CD4-positive, alpha-beta T cell (primary cell): ENCODE measurements at places on chromosomes 16 and 17. TPM values are rescaled to one million over a fixed set of nuclear protein-coding genes. Genes with fewer than 3 reads are reported as not detected.

HAS3 gene
- total RNA-seq: 3.4 TPM

DNA sequence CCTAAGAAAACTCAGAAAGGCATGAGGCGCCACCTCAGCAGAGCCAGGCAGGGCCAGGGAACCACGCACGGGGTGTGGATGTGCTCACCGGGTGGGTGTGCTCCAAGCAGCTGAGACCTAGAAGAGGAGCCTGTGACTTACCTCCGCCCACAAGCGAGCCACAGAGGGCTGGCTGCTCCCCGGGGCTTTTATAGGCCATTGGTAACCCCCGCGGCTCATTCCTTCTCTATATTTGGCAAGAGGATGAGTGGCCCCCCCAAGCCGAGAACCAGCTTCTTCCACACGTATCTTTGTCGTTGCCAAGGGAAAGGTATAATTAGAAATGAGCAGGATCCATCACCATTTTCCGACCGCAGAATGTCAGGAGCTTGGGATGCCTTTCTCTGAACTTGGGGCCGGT, at the start of gene MYH3:
MYH3 (minus strand) TSS at position 162 of the 400 bp plus-strand sequence. CDS start 2,245 bp downstream, outside the sequence.
- no peak for DNase-seq

GRCh38 chr17:8056976-8057625, 18.2 kb downstream of the ALOX15B start:
- no peak for DNase-seq

NAE1 gene
- total RNA-seq: 91.2 TPM

SKAP1 gene
- 92.0 TPM for total RNA-seq

DNA sequence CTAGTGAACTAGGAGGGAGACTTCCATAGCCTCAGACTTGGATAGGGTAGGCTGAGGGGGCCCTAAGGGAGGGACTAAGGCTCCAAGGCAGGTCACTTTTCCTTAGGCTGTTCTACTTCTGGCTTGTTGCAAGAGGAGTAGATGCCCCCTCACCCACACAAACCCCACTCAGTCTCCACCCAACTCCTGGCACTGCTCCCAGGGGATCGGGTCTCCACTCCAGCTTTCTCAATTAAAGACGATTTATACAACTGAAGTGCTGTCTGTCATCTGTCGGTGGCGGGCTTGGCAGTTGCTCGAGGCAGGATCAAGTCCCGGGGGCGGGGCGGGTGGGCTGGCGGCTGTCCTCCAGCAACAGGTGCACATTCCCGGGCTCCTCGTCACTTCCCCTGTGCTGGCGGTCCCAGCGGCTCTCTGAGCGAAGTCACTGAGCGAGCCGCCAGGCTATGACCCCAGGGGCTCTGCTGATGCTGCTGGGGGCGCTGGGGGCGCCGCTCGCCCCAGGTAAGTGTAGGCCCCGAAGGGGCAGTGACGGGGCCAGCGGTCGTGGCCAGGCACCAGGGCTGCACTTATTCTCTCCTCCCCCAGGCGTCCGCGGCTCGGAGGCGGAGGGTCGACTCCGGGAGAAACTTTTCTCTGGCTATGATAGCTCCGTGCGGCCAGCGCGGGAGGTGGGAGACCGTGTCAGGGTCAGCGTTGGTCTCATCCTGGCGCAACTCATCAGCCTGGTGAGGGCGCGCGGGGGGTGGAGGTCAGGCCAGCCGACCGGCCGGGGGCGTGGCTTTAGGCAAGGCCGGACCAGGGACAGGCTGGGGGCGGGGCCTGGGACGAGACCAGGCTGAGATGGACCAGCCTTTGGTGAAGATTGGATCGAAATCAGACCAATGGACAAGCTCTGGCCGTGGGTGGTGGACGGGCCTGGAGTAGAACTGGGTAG, at the start of gene CHRNB1:
CHRNB1 (plus strand) TSS at position 380 of the 937 bp plus-strand sequence; CDS start at position 447, 67 bp downstream.
- DNase-seq: no peak

DNA sequence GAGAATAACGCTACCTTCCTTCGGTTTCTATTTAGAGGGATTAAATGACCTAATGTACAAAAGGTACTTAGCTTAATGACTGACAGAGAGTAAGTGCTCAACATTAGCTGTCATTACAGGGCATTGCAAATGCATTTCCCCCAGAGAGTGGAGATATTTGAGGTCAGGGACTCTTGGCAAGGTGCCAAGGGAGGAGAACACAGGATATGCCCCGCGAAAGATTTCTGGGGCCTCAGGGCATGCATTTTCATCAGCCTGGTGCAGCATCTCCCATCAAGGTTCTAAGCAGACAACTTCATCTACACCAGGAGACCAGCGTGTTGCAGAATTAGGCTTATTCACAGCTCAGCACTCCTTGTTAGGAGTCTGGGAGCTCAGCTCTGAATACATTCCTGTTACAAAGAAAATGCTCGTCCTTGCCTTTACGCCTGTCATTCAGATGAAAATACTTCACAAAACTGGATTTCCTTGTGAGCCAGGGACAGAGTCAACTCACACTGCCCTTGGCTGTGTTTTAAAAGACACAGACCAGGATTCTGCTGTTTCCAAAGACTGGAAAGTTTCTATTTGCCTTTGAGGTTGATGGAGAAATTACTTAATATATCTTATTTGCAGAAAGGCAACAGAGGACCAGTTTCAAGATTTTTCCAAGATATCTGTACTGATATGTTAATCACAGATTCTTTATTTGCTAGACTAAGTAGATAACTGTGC, 108.2 kb downstream of the VAT1L start:
- no peak for DNase-seq

MBTPS1 gene
- total RNA-seq: 121 TPM

DNA sequence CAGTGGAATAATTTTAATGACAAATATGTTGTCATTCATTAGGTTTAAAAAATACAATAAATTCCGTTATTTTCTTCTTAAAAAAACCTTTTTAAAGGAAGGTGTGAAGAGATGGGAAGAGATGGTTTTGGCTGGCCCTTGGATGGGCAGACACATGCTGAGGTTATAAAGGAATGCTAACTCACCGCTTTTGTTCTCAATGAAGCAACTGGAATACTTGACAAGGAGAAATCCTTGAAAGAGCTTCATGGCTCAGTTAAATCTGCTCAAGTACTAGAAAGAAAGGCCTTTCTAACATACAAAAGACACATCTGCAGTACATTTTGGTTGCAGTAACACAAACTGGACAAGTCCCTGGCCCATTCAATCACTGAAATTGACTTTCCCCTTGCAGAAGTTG, 158.3 kb upstream of the KCNJ16 start:
- DNase-seq: no peak

- no peak for DNase-seq
Observed at GRCh38 chr17:45651145-45651709, 132.9 kb upstream of the CRHR1 start.

- DNase-seq: peak; percentile 14
Observed at GRCh38 chr16:46673320-46674013, 15.5 kb downstream of the VPS35 start.

- DNase-seq: no peak
Observed at GRCh38 chr16:90020838-90021382, 1.7 kb upstream of the DBNDD1 start.

- DNase-seq: no peak
Observed at GRCh38 chr17:69501591-69502468, 87.3 kb downstream of the MAP2K6 start.

- DNase-seq: no peak
Observed at GRCh38 chr16:69839798-69840409, 77.8 kb downstream of the WWP2 start.

GRCh38 chr17:50426814-50427787, 1.1 kb downstream of the ACSF2 start:
- peak; percentile 28 for DNase-seq

ITGAD gene
- not detected for total RNA-seq

TMEM114 gene
- not detected for total RNA-seq

GRCh38 chr17:80671039-80671824, 126.6 kb downstream of the RPTOR start:
- no peak for DNase-seq

DNA sequence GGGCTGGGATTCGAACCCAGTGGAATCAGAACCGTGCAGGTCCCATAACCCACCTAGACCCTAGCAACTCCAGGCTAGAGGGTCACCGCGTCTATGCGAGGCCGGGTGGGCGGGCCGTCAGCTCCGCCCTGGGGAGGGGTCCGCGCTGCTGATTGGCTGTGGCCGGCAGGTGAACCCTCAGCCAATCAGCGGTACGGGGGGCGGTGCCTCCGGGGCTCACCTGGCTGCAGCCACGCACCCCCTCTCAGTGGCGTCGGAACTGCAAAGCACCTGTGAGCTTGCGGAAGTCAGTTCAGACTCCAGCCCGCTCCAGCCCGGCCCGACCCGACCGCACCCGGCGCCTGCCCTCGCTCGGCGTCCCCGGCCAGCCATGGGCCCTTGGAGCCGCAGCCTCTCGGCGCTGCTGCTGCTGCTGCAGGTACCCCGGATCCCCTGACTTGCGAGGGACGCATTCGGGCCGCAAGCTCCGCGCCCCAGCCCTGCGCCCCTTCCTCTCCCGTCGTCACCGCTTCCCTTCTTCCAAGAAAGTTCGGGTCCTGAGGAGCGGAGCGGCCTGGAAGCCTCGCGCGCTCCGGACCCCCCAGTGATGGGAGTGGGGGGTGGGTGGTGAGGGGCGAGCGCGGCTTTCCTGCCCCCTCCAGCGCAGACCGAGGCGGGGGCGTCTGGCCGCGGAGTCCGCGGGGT, at the start of gene CDH1:
CDH1 (plus strand) TSS at position 247 of the 684 bp plus-strand sequence; CDS start at position 371, 124 bp downstream.
- DNase-seq: no peak

TMEM94 gene
- 52.8 TPM for total RNA-seq

- DNase-seq: peak; percentile 85
Observed at GRCh38 chr16:3106205-3106928, 6.0 kb upstream of the ZNF205 start.

HEATR9 gene
- 0.47 TPM for total RNA-seq

GRCh38 chr16:87435372-87436224, 43.5 kb downstream of the MAP1LC3B start:
- no peak for DNase-seq

GRCh38 chr17:44558710-44559633, 1.7 kb downstream of the FZD2 start:
- DNase-seq: no peak

ELMO3 gene
- total RNA-seq: 1.9 TPM

- DNase-seq: no peak
Observed at GRCh38 chr16:7680296-7680695, 347.7 kb downstream of the RBFOX1 start.

GRCh38 chr17:31736855-31737625, 122.0 kb downstream of the COPRS start:
- no peak for DNase-seq

DNA sequence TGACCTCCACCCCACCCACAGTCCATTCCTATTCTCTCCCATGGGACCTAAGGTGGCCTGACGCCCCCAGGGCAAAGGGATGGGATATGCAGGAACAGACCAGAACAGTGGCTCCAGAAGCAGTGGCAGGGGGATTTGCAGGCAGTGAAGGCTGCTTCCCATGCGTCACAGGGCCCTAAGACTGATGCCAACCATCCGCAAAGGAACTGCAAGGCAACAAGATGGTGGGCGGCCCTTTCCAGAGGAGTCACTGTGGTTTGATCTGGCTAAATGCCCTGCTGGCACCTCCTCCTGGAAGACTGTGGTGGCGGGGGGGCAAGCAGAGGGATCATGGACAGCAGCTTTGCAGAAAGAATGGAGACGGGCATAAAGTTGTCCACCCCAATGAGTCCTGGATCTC, 4.4 kb upstream of the SLC39A11 start:
- no peak for DNase-seq

- no peak for DNase-seq
Observed at GRCh38 chr17:42618442-42619150, 9.1 kb downstream of the TUBG1 start.

ALOX12 gene
- total RNA-seq: not detected

DNA sequence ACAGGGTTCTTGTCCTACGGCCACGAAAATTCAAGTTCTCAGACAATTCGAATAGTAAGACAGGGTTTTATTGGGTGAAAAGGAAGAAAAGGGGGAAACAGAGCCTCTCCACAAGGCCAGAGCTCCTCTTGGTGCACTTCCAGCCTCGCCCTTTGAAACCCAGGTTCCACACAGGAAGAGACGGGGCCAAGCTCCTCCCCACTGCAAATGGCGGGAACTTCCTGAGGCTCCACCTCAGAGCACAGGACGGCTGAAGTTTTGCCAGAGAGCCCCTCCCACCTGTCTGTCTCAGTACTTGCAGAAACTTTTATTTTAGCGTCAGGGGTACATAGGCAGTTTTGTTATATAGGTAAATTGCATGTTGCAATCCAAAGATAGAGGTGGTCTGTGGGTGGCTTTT, 165.7 kb upstream of the CDH8 start:
- no peak for DNase-seq

DNA sequence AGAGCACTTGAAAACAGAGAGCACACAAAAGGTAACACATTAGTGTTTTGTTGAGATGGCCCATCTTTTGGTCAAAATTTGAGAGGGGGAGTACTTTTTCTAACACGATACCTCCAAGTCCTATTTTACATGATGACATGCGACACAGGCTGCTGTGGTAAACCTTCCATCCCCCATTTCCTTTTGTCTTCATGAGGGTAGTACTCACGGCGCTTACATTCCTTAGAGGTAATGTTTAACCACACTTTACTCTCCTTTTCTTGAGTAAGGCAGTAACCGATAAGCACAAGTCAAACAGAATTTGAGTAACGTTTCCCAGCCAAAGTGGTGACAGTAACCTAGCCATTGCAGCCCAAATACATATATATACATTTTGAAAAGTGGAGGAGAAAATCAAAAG, 35.8 kb upstream of the PITPNM3 start:
- no peak for DNase-seq

DNA sequence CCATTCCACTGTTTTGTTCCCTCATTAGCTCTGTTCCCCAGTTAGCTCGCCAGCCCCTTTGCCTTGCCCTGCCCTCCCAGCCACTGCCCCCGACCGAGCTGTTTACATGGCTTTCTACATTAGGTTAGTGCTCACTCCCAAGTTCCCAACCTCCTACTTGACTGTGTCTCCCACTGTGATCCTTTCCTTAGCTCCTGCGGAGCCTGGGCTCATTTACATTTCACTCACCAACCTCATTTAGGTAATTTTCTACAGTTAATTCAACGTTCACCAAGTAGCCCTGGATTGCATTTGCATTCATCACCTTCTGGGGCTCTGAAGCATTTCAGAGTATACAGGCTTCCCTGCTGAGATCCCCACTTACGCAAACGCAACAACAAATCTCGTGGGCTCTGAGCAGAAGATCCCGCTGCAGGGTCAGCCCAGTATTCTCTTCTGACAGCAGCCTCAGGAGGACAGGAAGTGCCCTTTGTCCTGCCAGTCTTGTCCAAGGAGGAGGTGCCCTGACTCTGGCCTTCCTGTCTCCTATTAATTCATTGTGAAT, 325.8 kb upstream of the CCL2 start:
- DNase-seq: no peak

- no peak for DNase-seq
Observed at GRCh38 chr16:4377573-4378154, 6.0 kb downstream of the VASN start.
